ENCODE measurements at places on chromosomes 11 and 22.

- no peak for DNase-seq
Measured at GRCh38 chr11:12395333-12395732, 18.0 kb downstream of the PARVA start.

DNA sequence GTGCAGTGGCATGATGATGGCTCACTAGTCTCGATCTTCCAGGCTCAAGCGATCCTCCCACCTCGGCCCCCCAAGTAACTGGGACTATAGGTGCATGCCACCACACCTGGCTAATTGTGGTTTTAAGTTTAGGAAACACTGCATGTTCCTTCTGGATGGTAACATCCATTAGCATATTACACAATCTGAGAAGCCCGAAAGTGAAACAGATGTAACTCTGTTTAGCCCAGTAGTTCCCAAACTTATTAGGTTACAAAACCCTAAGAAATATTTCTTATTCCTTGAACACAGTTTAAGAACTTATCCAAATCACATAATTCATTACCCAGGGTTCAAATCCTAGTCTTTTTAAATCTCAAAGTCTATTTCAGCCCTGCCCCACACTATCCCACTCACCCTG, 28.3 kb downstream of the POLDIP3 start:
- DNase-seq: no peak

DNA sequence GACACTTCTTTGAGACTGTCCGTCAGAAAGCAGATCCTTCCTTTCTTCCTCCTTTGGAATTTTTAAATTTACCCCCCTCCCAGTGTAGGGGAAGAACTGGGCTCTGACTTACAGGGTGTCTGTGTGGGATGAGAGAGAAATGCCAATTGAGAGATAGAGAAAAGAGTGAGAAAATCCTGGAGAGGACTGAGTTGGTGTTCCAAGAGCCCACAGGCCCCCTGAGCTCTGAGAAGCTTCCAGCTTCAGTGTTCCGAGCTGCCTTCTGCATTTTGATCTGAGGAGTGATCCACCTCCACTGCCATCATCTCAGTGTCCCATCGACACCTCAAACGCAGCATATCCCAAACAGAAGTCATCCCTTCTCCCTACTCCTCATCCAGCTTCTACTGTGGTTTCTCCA, 70.7 kb upstream of the GRK3 start:
- no peak for DNase-seq

GRCh38 chr11:11211888-11212287, 141.2 kb downstream of the CSNK2A3 start:
- DNase-seq: no peak

DNA sequence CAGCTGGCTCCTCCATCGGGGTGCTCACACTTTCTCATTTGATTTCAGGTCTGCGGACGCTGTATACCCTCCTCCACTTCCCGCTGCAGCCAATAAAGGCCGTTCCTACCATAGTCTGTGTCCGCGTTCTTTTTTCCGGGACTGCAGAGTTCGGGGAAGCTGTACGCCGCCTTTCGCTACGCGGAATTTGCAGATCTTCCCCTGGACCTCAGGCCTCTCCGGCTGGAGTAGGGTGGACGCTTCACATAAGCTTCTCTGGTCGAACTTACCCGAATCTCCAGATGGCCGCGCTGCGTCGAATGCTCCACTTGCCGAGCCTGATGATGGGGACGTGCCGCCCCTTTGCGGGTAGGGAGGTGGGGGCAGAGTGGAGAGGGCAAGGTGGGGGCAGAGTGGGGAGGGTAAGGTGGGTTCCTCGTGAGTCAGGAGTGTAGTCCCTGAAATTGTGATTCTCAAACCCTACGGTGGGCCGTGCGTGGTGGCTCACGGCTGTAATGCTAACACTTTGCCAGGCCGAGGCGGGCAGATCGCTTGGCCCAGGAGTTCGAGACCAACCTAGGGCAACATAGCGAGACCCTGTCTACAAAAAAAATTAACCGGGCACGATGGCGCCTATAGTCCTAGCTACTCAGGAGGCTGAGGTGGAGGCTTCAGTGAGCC, 617 bp downstream of the CSKMT start:
- no peak for DNase-seq

DNA sequence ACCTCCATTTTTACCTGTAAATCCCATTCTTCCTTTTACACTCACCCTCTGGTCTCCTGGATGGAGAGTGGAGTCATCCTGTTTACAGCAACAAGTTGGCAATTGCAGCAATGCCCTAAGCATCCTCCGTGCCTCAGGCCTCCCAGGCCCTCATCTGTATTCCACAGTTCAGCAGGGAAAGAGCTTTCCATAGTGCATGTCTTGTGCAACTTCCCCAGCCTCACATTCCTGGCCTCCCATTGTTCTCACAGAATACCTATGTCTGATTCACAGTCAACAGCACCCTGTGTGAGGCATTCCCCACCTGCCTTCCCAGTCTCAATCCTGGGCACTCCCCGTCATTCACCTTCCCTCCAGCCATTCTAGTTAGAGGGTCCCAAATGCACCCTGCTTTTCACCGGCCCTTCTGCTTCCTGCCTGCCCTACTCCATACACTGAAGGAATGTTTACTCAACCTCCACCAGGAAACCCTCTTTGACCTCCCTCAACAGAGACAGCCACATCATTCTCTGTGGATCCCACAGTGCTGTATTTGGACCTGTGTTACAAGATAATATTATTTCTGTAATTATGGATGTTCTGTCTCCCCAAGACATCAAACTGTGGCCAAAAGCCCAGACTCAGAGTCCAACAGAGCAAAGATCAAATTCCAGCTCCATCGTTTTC, 405.7 kb downstream of the BUD13 start:
- no peak for DNase-seq

Measured in NCI-H1930 (cell line).